ENCODE measurements at places on chromosomes 7 and 10.

- DNase-seq, result no peak
Observed at GRCh38 chr10:130790339-130790738, 521.2 kb downstream of the TCERG1L start.

DNA sequence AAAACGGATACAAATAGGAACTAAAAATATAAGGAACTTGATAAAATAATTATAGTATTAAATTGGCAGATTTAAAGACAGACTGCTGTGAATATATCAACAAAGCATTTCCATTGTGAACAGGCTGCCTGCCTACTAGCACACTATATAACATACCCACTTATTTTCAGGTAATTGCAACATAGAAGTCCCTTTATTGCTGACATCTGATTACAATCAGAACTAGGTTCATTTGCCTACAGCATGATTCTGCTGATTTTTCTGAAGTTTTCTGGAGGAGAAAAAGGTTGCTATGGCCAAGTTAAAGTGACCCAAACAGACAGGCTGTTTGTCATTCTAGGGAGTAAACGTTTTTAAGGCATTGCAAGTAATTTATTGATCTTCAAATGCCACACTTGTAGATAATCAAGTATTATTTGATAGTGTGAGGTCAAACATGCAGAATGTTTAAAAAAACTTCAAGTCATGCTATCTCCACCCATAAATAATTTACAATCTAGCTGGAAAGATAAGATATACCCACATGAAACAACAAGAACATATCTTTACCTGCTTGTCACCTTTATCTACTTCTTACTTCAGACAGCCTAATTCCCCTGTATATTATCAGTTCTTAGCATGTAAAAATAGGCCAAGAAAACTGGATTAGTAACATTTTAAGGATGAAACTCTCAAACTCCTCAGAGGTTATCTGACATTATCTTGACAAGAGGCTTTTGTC lies 40.5 kb downstream of the MTPN start:
- DNase-seq, result no peak

DNA sequence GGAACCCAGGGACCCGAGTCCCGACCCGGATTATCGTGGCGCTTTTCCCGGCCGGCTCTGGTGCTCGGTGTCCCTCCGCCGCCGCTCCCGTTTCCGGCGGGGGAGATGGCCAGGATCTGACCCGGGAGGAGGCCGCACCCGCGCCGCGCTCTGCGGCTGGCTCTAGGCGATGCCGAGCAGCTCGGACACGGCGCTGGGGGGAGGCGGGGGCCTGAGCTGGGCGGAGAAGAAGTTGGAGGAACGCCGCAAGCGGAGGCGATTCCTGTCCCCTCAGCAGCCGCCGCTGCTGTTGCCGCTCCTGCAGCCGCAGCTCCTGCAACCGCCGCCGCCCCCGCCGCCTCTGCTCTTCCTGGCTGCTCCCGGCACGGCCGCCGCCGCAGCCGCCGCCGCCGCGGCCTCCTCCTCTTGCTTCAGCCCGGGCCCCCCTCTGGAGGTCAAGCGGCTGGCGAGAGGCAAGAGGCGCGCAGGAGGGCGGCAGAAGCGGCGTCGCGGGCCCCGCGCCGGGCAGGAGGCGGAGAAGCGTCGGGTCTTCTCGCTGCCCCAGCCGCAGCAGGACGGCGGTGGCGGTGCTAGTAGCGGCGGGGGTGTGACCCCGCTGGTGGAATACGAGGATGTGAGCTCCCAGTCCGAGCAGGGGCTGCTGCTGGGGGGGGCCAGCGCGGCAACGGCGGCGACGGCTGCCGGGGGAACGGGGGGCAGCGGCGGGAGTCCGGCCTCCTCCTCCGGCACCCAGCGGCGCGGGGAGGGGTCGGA lies 593 bp downstream of the CDK13 start:
- DNase-seq, result no peak

DNA sequence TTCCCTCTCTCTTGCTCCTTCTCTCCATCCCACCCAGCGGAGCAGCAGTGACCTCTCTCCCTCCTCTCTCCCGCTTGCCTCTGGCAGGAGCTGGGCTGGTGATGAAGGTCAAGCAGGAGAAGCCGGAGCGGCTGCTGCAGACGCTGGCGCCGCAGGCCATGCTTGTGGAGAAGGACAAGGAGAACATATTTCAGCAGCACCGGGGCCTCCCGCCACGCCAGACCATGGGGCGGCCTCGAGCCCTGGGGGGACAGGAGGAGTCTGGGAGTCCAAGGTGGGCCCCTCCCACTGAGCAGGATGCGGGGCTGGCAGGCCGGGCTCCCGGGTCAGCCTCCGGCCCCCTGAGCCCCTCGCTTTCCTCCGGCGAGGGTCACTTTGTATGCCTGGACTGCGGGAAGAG lies 17.3 kb downstream of the ZNF775 start:
- no peak for DNase-seq

GRCh38 chr10:88113657-88114272 lies 250.3 kb downstream of the PTEN start:
- DNase-seq, result no peak

- no peak for DNase-seq
Observed at GRCh38 chr7:5709347-5709950, 72.0 kb downstream of the RNF216 start.

GRCh38 chr10:121154846-121155245 lies 303.7 kb downstream of the WDR11 start:
- no peak for DNase-seq

DNA sequence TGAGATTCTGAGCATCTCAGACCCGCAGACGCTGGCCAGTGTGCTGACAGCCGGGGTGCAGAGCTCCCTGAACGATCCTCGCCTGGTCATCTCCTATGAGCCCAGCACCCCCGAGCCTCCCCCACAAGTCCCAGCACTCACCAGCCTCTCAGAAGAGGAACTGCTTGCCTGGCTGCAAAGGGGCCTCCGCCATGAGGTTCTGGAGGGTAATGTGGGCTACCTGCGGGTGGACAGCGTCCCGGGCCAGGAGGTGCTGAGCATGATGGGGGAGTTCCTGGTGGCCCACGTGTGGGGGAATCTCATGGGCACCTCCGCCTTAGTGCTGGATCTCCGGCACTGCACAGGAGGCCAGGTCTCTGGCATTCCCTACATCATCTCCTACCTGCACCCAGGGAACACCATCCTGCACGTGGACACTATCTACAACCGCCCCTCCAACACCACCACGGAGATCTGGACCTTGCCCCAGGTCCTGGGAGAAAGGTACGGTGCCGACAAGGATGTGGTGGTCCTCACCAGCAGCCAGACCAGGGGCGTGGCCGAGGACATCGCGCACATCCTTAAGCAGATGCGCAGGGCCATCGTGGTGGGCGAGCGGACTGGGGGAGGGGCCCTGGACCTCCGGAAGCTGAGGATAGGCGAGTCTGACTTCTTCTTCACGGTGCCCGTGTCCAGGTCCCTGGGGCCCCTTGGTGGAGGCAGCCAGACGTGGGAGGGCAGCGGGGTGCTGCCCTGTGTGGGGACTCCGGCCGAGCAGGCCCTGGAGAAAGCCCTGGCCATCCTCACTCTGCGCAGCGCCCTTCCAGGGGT lies 703 bp downstream of the RBP3 start:
- DNase-seq, result no peak
